Activated CD4-positive, CD25-positive, alpha-beta regulatory T cell (primary cell): ENCODE measurements at places on chromosomes 12 and 14.

DNA sequence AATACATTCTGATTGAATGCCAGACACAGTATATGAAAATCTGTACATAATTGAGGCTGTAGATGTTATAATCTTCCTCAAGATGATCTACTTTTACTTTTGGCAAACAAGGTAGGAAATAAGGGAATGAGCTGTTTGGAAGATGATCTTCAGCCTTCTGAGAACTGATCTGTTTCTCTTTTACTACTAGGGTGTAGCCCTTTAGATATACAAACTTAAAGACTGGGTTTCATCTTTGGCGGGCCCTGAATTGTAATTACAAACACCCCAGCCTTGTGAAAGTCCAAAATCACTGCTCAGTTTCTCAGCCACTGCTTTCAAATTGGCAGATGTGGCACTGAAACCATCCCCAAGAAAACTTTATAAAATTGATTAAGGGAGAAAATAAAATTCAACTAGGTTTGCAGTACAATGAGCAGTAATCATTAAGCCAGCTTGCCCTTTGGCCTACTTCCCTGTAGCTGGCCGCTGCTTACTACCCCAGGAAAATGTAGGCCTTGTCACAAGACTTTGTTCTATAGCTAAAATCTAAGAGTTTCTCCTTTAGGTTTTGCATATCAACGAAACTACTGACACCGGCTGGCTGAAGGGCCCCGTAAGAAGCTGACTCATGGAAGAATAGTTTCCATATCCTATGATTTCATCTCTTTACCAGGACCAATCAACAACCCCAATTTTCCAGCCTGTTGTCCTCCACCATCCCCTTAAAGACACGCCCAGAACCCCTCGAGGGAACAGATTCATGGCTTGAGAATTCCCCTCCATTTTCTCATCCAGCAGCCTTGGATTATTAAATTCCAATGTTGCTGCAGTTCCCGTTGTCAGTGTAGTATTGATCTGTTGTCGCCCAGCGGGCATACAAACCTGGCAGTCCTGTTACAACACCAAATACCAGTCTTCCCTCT is 210.8 kb downstream of the PCNX1 start:
- DNase-seq: no peak

GRCh38 chr12:85089792-85090191 is 53.6 kb downstream of the LRRIQ1 start:
- DNase-seq: no peak

DNA sequence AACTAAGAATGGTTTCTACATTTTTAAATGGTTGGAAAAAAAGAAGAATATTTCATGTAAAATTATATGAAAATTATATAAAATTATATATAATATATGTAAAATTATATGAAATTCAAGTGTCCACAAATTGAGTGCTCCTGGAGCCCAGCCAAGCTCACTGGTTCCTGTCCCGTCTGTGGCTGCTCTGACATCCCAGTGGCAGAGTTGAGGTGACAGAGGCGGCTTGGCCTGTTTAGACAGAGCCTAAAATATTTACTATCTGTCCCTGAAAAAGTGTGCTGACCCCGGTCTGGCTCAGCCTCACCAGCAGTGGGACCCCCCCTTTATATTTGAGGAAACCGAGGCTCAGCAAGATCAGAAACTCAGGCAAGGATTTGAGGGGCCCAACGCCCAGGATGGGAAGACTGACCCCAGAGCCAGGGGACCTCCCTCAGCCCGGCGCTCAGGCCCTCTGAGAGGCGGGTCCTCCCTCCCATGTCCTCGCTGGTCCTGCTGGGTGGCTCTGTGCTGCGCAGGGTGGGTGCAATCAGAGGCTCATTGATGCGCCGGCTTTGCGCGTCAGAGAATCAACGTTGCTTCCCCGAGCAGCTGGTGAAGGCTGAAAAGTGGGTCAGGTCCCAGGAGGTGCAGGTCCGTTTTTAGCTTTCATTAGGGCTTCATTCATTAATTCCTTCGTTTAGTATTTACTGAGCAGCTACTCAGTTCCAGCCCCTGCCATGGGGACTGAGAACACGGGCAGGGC is 21.5 kb upstream of the BEGAIN start:
- no peak for DNase-seq

- no peak for DNase-seq
Observed at GRCh38 chr12:70540996-70541395, 96.2 kb downstream of the PTPRB start.

DNA sequence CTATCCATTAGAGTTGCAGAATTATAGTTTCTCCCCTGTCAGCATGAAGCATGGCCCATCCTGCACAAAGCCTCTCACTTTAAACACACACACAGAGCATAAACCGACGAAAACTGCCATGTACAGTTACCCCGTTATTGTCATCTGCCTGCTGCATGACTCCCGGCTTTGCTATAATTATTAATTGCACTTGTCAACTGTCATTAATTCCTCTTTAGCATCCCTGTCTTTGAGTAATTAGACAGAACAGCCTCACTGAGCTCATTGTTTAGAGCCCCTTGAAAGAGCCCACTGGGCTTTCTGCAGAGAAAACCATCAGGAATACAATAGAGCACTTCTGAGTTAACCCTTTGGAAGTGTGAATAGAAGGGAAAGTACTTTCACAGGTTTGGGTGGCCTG is 307.2 kb upstream of the SOX5 start:
- no peak for DNase-seq

GRCh38 chr12:53425515-53426150 is 2.0 kb downstream of the AMHR2 start:
- DNase-seq: no peak

DNA sequence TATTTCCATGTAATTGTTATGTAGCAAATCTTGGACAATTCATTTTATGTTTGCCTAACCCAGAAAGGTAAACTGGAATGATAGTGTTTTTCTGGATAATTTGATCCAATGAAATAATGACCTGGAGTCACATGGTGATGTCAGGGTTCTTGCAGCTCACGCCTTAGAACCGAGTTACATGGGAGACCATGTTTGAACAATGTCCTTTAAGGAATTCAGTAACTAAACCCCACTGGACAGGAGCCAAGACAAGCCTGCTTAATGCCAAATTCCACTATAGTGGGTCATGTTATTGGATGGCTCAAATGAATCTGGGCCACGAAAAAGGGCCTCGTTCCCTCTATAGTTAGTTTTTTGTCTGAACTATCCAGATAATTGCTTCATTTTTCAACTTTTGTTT is 255.8 kb upstream of the HMGA2 start:
- no peak for DNase-seq

DNA sequence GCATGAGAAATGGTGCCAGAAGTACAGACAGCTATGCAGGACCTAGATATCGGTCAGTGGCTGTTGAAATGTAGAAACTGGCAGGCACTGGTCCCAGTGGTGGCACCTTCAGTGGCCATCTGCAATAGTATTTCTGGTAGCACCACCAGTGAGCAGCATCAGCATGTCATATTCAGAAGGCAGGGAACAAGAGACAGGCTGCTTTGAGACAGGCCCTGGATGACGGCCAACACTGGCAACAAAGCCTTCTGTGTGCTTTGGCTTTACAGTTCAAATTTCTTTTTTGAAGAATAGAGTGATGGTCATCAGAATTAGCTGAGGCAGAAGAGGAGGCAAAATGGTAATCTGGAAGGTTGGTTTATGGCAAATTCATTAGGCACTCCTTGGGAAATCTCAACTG is 273.4 kb upstream of the SLC16A7 start:
- no peak for DNase-seq

GRCh38 chr12:1382826-1383225 is 211.6 kb downstream of the FBXL14 start:
- no peak for DNase-seq

DNA sequence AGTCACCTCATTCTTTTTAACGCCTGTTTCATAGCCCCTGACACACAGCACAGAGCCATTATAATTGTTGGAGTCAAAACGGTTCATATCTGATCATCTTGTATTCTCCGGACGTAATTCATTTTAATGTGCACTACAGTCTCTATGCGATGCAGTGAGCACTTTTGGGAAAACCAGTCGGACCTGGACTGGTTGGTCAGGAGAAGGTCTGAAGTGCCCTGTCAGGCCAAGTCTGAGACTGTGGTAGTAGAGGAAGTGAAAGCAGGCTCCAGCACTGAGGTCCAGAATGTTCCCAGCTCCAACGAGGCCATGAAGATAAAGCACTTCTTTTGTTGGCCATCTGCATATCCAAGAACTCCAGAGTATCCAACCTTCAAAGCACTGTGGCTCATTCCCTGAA is 117.1 kb upstream of the NCOR2 start:
- no peak for DNase-seq
